Fibroblast of skin of right biceps (primary cell): ENCODE measurements at places on chromosomes 5 and 9.

DNA sequence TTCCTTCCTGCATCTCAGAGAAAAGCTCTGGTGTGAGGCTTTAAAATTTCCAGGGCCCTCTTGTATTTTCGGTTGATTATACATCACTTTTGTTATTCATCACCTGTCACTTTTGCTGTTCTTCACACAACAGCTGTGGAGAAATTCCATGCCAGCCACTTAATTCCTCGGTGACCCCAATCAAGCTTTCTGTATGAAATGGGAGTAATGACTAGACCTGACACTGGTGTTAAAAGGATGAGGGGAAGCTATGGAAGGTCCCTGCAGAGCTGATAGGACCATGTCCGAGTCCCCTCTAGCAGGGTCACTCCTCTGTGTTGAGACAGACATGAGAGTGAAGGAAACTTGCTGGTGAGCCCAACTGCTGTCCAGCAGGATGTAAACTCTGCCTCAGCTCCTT lies 59.7 kb downstream of the GPR21 start:
- DNase-seq: no peak

DNA sequence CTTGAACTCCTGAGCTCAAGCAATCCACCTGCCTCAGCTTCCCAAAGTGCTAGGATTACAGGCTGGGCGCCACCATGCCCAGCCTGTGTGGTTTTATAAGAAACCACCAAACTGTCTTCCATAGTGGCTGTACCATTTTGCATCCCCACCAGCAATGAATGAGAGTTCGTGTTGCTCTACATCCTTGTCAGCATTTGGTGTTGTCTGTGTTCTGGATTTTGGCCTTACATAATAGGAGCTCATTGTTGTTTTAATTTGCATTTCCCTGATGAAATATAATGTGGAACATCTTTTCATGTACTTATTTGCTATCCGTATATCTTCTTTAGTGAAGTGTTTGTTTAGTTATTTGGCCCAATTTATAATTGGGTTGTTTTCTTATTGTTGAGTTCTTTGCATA lies 29.8 kb downstream of the PHF2 start:
- DNase-seq: no peak

- no peak for DNase-seq
Observed at GRCh38 chr9:123567013-123567412, 211.0 kb downstream of the CRB2 start.

GRCh38 chr5:133644000-133644865 lies 31.9 kb upstream of the FSTL4 start:
- no peak for DNase-seq

GRCh38 chr9:88927510-88927909 lies 63.8 kb upstream of the S1PR3 start:
- DNase-seq: no peak

- DNase-seq: peak; percentile 64
Observed at GRCh38 chr5:149549461-149550267, 1.6 kb downstream of the CSNK1A1 start.

GRCh38 chr5:126918615-126918957 lies 111.8 kb downstream of the MARCHF3 start:
- no peak for DNase-seq

DNA sequence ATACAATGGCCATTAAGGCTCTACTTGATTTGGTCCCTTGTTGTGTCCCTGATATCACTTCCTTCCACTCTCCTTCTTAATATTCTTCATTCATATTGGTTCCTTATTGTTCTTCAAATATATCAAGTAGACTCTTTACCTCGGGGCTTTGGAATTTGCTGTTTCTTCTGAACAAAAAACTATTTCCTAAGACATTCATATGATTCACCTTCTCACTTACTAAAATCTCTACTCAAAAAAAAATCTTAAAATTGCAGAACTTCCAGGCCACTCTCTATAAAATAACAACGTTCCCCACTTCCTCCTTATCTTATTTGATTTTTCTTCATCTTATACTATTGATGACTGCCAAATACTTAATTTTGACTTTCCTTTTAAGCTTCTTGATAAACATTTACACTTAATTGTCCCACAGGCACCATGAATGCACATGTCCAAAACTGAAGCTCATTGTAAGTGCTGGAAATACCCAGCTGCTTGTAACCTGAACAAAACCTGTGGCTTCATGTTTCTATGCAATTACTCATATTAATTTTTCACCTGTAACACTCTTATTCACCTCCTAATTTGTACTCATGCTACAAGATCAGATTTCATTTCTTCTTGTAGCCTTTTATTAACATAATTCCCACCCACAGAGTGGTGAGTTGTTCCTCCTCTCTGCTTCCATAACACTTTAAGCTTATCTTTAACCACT lies 58.4 kb upstream of the NUDT12 start:
- DNase-seq: no peak

DNA sequence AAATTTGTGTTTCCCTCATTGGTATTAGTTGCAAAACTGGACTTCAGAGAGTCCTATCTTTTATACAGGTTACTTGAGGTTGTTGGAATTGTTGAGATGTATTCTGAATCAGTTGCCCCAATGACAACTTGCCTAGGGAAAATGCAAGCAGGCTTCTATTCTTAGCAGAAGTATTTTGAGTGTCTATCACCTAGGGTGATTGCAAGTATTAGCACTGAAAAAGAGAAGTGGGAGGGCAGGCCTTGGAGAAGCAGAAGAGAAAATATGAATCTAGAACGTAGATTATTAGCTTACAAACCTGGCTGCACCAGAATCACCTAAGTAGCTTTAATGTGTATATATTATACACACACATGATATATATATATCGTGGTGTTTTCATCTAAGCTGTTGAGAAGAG lies 43.2 kb downstream of the ADAMTS12 start:
- no peak for DNase-seq

DNA sequence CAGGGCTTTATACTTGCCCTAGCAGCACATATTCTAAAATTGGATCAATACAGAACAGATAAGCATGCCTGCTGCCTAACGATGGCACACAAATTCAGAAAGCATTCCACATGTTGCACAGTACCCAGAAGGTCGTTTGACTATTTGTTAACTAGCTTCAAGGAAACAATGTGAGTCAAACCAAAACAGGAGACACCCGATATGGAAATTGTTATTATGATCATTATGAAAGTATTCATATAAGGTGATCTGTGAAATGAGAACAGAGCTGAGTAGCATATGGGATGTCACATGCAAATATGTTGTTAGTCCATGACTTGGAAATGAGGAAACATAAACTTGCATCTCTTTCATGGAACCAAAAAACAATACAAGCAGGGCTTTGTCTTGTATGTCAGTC lies 56.3 kb upstream of the BICD2 start:
- no peak for DNase-seq
